ENCODE measurements at places on chromosomes 2 and 18. TPM values are rescaled to one million over a fixed set of nuclear protein-coding genes. Genes with fewer than 3 reads are reported as not detected.

Gene PTPRN
- 0.16 TPM for polyA plus RNA-seq

Gene SULT1C4
- 41.3 TPM for polyA plus RNA-seq

Gene G6PC2
- 0.04 TPM for polyA plus RNA-seq

Gene DCDC2C
- polyA plus RNA-seq = 0.39 TPM

Gene TBC1D8
- 24.9 TPM for polyA plus RNA-seq

Gene RGPD6
- polyA plus RNA-seq = 26.8 TPM

Gene ZSCAN30
- polyA plus RNA-seq = 33.7 TPM

Gene IL1F10
- not detected for polyA plus RNA-seq

Data from left renal cortex interstitium (tissue), 4 donors.